ENCODE measurements at places on chromosomes 3 and 15.

- no peak for DNase-seq
- H3K36me3 ChIP-seq, result no peaks in the 10 kb centered on the region
Observed at GRCh38 chr3:169526246-169526645, 137.3 kb downstream of the MECOM start.

- no peak for DNase-seq
- no peaks in the 10 kb centered on the region for H3K36me3 ChIP-seq
- no peak overlapping the region for H3K4me3 ChIP-seq
- peaks cover 3% of the 10 kb centered on the region for H3K27me3 ChIP-seq
- H3K4me1 ChIP-seq, result peaks cover 2% of the 10 kb centered on the region
- no peak overlapping the region for H3K27ac ChIP-seq
Observed at GRCh38 chr3:129238945-129239705, 10.3 kb upstream of the COPG1 start.

DNA sequence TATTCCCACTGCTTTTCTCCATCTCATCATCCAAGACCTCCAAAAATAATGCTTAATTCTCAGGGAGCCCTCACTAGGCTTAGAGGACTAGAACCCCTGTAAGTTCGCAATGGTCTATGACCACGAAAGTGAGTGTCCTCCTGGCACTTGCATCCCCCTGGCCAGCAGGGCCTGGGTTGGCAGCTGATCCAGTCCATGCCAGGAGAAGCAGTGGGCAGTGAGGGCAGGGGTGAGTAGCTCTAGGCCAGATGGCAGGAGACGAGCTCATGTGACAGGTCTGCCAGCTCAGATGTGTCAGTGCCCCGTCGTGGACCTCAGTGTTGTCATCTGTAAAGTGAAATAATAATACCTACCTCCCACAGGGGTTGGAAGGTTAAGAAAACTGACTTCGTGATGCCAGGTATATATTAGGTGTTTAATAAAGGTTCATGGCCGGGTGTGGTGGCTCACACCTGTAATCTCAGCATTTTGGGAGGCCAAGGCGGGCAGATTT, 11.1 kb downstream of the GP5 start:
- H3K4me3 ChIP-seq, result no peak overlapping the region
- H3K27ac ChIP-seq, result no peak overlapping the region
- no peaks in the 10 kb centered on the region for H3K36me3 ChIP-seq

DNA sequence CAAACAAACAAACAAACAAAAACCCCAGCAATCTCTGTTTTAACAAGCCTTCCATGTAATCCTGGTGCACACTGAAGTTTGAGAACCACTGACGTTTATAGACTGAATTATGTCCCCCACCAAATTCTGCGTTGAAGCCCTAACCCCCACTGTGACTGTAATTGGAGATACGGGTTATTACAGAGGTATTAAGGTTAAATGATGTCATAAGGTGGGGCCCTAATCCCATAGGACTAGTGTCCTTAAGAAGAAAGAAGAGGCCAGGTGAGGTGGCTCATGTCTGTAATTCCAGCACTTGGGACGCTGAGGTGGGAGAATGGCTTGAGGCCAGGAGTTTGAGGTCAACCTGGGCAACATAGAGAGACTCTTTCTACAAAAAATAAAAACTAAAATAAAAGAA, 42.4 kb upstream of the TM4SF1 start:
- no peak for DNase-seq
- no peak overlapping the region for H3K27ac ChIP-seq
- no peaks in the 10 kb centered on the region for H3K4me1 ChIP-seq
- no peaks in the 10 kb centered on the region for H3K36me3 ChIP-seq
- H3K4me3 ChIP-seq, result no peak overlapping the region
- H3K27me3 ChIP-seq, result peaks cover 5% of the 10 kb centered on the region

DNA sequence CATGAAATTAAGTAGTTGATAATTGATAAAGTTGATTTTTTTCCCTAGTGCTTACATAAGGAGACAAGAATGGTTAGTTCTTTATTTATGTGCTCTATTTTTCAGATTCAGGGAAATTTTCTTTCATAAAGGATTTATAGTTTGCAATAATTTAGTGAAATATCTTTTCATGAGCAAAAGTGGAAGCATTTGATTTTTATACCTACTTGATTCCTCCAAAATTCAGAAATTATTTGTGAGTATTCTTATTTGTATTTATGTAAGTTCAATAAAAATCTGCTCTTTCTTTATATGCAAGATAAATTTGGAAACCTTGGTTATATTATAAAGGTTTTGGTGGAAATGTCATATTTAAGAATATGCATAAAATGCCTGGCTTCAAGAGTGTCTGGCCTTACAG, 14.7 kb upstream of the SLCO2A1 start:
- no peak overlapping the region for H3K27ac ChIP-seq
- no peaks in the 10 kb centered on the region for H3K36me3 ChIP-seq
- no peak overlapping the region for H3K4me3 ChIP-seq
- no peaks in the 10 kb centered on the region for H3K27me3 ChIP-seq

DNA sequence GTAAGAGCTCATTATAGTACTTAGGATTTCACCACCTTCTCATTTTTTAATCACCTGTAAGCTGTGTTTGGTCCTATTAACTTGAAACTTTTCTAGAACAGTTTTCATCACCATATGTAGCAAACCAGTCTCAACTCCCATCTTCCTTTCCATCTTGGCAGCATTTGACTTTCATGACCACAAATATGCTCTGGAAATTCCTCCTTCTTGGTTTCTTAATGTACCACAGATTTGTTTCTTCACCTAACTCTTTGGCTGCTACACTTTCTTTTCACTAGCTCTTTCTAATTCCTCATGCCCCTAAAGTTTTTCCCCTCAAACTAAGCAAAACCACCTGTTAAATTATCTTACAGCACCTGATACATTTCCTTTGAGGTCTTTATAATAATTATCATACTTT, 13.2 kb upstream of the NMB start:
- H3K27ac ChIP-seq, result no peak overlapping the region
- no peaks in the 10 kb centered on the region for H3K27me3 ChIP-seq
- H3K4me3 ChIP-seq, result no peak overlapping the region
- H3K4me1 ChIP-seq, result no peaks in the 10 kb centered on the region
- H3K36me3 ChIP-seq, result peaks cover 7% of the 10 kb centered on the region

GRCh38 chr15:88454867-88455810, 12.0 kb downstream of the MRPL46 start:
- no peak overlapping the region for H3K4me3 ChIP-seq
- DNase-seq, result peak; percentile 25
- H3K27ac ChIP-seq, result no peak overlapping the region
- no peaks in the 10 kb centered on the region for H3K4me1 ChIP-seq
- peaks cover 7% of the 10 kb centered on the region for H3K36me3 ChIP-seq

DNA sequence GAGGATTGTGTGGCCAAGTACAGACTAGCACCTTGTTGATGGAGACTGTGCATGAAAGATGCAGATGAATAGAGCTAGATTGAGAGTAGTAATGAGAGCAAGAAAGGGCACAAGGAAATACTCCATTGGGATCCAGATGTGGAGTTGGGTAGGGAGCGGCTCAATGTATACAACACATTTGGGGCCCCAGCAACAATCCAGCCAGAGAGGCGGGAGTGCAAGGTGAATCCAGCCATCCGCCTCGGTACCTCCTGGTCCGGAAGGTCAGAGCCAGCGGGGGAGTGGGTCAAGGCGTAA, 9.0 kb downstream of the ISL2 start:
- no peak for DNase-seq
- H3K4me3 ChIP-seq, result no peak overlapping the region
- peaks cover 23% of the 10 kb centered on the region for H3K27me3 ChIP-seq
- peaks cover 47% of the 10 kb centered on the region for H3K4me1 ChIP-seq

DNA sequence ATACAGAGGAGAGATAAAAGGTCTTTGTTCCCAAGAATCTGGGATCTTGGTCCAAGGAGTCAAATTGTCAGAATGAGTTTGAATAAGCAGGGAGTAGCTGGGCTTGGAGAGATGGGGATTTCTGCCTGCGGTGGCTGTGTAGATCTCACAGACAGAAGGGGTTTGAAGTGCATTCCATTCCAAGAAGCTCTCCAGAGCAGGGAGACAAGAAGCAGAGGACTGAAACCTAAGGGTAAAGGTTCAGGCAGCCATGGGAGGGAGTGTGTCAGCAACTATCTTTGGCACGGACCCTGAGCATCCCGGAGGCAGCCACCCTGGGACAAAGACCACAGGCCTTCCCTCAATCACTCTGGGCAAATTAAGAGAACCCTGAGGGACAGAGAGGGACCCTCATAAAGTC, 422.3 kb upstream of the WNT5A start:
- DNase-seq, result no peak
- no peak overlapping the region for H3K27ac ChIP-seq
- no peaks in the 10 kb centered on the region for H3K4me1 ChIP-seq
- no peaks in the 10 kb centered on the region for H3K36me3 ChIP-seq
- H3K27me3 ChIP-seq, result no peaks in the 10 kb centered on the region
- H3K4me3 ChIP-seq, result no peak overlapping the region

- H3K4me3 ChIP-seq, result no peak overlapping the region
- DNase-seq, result no peak
- H3K4me1 ChIP-seq, result peaks cover 69% of the 10 kb centered on the region
- H3K27me3 ChIP-seq, result no peaks in the 10 kb centered on the region
- H3K27ac ChIP-seq, result peak overlapping the region; percentile 4
Observed at GRCh38 chr15:88658070-88658965, 19.5 kb downstream of the ISG20 start.
